Endothelial cell of umbilical vein (primary cell): ENCODE measurements at places on chromosomes 4 and X.

GRCh38 chr4:156261230-156261629 lies 307.6 kb upstream of the CTSO start:
- DNase-seq, result no peak

DNA sequence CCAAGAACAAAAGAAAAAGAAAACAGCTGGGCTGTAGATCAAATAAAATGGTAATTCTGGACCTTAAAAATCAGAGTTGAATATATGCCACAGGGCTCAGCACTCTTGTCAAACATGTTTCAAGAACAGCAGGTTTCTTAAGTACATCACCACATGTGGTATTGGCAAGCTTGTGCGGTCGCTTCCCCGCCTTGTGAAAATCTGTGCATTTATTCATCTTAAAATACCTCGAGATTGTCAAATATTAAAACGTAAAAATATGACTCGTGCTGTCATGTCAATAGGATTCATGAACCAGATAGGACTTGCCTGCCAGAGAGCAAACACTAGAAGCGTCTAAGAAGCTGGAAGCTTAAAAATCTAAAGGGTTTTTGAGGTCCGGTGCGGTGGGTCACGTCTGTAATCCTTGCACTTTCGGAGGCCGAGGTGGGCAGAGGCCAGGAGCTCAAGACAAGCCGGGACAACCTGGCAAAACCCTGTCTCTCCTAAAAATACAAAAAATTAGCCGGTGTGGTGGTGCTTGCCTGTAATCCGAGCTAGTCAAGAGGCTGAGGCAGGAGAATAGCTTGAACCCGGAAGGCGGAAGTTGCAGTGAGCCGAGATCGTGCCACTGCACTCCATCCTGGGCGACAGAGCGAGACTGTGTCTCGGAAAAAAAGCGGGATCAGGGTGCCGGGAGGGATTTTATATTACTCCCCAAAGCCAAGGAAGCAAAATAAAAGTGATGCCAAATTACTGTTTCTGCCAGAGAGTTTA lies 40.2 kb upstream of the TMEM154 start:
- DNase-seq, result no peak

GRCh38 chr4:95640311-95640710 lies 91.5 kb upstream of the UNC5C start:
- no peak for DNase-seq

GRCh38 chr4:172857026-172857425 lies 311.6 kb upstream of the GALNT7 start:
- no peak for DNase-seq

DNA sequence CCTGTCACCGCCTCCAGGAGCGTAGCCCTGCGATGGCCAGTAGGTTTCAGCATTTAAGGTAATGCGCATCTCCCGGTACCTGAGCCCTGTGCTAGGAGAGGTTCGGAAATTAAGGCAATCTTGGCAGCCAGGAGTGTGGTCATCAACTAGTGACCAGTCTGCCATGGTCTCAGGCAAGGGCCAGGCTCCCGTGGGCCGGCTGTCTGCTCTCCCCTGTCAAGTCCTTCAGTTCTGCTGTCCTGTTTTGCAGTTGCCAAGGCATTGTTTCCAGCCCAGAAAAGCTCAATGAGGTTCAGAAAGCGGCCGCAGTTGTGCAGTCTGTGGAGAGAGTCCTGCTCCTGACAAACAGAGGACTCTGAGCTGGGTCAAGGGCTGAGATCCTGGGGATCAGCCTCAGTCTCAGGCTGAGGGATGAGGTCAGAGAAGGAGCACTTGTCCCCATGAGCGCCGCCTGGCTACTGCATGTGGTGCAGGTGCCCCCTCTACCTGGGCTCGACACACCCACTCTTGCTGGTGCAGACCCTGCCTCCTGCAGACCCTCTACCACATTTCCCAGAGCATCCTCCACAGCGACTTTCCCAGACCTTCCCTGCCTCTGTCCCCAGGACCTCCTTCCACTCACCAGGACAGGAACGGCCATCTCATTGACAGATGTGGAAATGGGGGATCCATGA lies 53.4 kb upstream of the PSAPL1 start:
- DNase-seq, result no peak

- peak; percentile 30 for DNase-seq
Observed at GRCh38 chrX:40104630-40104984, 6.8 kb upstream of the BCOR start.

GRCh38 chrX:122418758-122419157 lies 765.3 kb upstream of the GRIA3 start:
- no peak for DNase-seq

- DNase-seq, result no peak
Observed at GRCh38 chrX:130018143-130018542, 35.7 kb downstream of the BCORL1 start.

- DNase-seq, result no peak
Observed at GRCh38 chr4:93346840-93347239, 481.7 kb upstream of the ATOH1 start.
